ENCODE measurements at places on chromosomes 6 and 20.

- H3K27ac ChIP-seq, result no peak overlapping the region
- peaks cover 3% of the 10 kb centered on the region for H3K36me3 ChIP-seq
- H3K4me1 ChIP-seq, result no peaks in the 10 kb centered on the region
- DNase-seq, result no peak
Observed at GRCh38 chr6:147281895-147282565, 77.8 kb downstream of the STXBP5 start.

DNA sequence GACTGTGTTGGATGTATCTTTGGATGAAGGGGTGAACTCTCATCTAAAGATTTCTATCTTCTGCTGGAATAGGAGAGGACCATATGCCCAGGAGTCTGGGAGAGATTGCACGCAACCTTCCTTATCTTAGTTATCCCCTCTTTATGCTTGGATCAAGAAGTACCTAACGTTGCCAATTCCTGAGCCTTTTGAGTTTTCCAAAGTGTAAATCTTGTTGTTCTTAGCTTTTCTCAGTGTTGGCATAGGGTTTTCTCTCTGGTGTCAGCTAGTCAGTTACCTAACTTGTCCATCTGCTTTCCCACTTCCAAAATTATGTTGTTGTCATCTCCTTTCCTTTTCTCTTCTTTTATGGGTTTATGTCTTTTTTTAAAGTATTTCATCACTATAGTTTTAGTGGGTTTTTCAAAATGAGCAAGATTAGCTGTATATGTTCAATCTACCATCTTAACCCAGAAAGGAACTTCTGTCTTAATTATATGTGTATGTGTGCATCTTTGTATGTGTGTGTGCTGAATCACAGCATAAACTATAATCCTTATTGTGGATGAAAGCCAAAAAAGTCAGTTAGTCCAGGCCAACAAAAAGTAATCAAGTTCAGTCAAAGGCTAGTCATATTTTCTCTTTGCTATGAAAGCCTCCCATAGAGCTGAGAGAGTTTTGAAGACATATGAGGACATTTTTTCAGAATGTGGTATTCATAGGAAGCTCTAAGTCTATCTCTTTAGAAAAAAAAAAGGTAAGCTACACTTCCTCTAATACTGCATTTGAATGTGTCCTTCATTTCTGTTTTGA lies 72.1 kb downstream of the KHDC1L start:
- no peak for DNase-seq
- H3K4me3 ChIP-seq, result no peak overlapping the region
- H3K36me3 ChIP-seq, result no peaks in the 10 kb centered on the region
- H3K4me1 ChIP-seq, result no peaks in the 10 kb centered on the region
- no peak overlapping the region for H3K27ac ChIP-seq

GRCh38 chr6:25359891-25360290 lies 80.7 kb downstream of the CARMIL1 start:
- no peaks in the 10 kb centered on the region for H3K27me3 ChIP-seq
- H3K36me3 ChIP-seq, result no peaks in the 10 kb centered on the region
- no peak for DNase-seq

GRCh38 chr20:8062756-8063155 lies 43.2 kb upstream of the TMX4 start:
- no peaks in the 10 kb centered on the region for H3K4me1 ChIP-seq
- H3K27ac ChIP-seq, result no peak overlapping the region
- no peak for DNase-seq
- H3K27me3 ChIP-seq, result no peaks in the 10 kb centered on the region
- H3K36me3 ChIP-seq, result no peaks in the 10 kb centered on the region

DNA sequence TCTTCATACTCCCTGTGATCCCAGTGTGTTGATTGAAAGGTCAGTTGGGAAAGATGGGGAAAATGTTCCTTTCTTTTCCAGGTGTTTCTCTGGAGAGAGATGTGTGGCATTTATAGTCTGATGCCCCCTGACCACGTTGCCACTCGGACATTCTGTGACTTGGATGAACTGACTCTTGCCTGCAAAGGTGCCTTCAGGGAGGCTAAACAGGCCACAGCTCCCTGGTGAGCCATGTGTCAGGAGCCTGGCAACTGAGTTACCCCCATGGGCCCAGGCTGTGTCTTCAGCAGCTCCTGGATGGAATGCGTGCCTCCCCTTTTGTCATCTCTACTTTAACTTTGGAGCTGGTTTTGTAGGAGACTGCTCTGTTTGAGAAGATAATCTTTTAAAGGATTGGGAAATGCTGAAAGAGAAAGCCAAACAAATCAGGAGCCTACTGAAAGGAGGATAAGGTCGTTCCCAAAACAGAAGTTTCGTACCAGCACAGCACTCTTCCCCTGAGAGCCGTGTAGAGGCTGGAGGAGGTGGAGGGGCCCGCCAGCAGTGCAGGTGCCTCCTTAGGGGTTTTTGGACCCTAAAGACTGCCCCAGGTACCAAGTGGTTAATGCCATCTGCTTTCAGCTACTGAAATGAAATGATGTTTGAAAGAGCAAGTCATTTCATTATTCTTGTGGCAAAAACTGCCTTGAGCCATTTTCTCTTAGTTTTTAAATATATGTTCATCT lies 322.8 kb downstream of the ZFAND3 start:
- H3K36me3 ChIP-seq, result no peaks in the 10 kb centered on the region
- no peak for DNase-seq
- H3K27ac ChIP-seq, result no peak overlapping the region
- no peak overlapping the region for H3K4me3 ChIP-seq
- no peaks in the 10 kb centered on the region for H3K27me3 ChIP-seq

GRCh38 chr6:110270165-110270564 lies 88.0 kb downstream of the METTL24 start:
- H3K27ac ChIP-seq, result peak overlapping the region; percentile 54
- no peak overlapping the region for H3K4me3 ChIP-seq
- H3K36me3 ChIP-seq, result no peaks in the 10 kb centered on the region
- H3K27me3 ChIP-seq, result no peaks in the 10 kb centered on the region
- peaks cover 3% of the 10 kb centered on the region for H3K4me1 ChIP-seq

DNA sequence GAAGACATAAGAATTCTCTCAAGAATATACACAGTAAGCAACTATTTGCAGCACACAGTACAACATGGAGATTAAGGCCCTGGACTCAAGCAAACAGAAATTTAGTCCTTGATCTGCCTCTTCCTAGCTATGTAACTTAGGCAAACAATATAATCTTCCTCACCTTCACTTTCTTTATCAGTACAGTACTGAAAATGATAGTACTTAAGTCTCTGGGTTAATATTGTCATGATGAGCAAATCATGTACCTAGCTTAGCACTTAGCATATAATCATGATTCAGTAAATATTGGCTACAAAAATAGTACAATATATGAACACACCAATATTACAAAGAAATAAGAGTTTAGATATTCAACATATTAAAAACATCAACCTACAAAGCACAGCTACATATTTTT lies 320.5 kb downstream of the HACE1 start:
- H3K4me3 ChIP-seq, result no peak overlapping the region
- no peaks in the 10 kb centered on the region for H3K4me1 ChIP-seq
- H3K27me3 ChIP-seq, result no peaks in the 10 kb centered on the region
- DNase-seq, result no peak
- H3K27ac ChIP-seq, result no peak overlapping the region
- H3K36me3 ChIP-seq, result no peaks in the 10 kb centered on the region

DNA sequence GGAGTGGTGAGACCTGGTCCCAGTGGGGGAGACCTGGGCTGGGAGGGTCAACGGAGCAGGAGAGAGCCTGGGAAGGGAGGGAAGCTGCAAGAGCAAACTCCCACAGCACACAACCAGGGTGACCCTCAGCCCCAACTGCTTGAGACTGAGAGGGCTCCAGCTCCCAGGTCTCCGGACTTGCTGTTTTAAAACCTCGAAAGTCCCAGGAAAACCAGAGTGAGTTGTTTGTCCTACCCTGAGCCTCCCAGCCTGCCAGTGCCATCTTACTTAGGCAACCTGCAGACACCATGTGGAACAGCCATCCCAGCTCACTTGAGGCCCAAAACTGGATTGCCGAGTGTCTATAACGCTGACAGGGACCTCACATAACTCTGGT lies 4.8 kb upstream of the NTSR1 start:
- peaks cover 5% of the 10 kb centered on the region for H3K4me1 ChIP-seq
- peaks cover 14% of the 10 kb centered on the region for H3K27me3 ChIP-seq
- H3K4me3 ChIP-seq, result no peak overlapping the region
- no peak for DNase-seq
- no peak overlapping the region for H3K27ac ChIP-seq

- H3K4me1 ChIP-seq, result no peaks in the 10 kb centered on the region
- no peaks in the 10 kb centered on the region for H3K27me3 ChIP-seq
- H3K27ac ChIP-seq, result no peak overlapping the region
- no peaks in the 10 kb centered on the region for H3K36me3 ChIP-seq
- H3K4me3 ChIP-seq, result no peak overlapping the region
Observed at GRCh38 chr6:124355146-124355545, 551.5 kb downstream of the NKAIN2 start.

DNA sequence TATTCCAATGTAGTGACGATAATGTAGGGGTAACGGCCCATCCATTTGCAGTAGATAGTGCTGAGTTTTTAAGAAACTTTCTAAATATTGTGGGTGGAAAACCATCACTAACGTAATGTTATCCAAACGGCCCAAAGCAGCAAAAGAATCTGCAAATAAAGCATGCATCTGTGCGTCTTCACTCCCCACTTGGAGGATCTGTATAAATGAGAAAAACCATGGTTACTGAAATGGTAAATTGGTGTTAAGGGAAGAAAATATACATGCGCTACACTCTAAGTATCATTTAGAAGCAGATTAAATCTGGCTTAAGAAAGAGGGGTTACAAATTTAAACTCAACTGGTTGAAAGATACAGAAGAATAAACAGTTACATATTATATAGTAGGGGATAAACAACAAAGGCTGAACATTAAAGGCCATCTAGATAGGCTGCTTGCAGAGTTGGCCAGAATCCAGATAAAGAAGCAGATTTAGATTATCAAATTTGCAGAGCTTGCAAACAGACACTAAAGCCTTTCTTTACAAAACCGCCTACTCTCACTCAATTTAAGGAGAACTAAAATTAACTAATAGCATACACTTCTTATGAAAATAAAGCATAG lies 93.3 kb downstream of the SESN1 start:
- no peak overlapping the region for H3K27ac ChIP-seq
- H3K36me3 ChIP-seq, result peaks cover 2% of the 10 kb centered on the region
- H3K27me3 ChIP-seq, result no peaks in the 10 kb centered on the region
- no peak for DNase-seq
- H3K4me1 ChIP-seq, result no peaks in the 10 kb centered on the region

DNA sequence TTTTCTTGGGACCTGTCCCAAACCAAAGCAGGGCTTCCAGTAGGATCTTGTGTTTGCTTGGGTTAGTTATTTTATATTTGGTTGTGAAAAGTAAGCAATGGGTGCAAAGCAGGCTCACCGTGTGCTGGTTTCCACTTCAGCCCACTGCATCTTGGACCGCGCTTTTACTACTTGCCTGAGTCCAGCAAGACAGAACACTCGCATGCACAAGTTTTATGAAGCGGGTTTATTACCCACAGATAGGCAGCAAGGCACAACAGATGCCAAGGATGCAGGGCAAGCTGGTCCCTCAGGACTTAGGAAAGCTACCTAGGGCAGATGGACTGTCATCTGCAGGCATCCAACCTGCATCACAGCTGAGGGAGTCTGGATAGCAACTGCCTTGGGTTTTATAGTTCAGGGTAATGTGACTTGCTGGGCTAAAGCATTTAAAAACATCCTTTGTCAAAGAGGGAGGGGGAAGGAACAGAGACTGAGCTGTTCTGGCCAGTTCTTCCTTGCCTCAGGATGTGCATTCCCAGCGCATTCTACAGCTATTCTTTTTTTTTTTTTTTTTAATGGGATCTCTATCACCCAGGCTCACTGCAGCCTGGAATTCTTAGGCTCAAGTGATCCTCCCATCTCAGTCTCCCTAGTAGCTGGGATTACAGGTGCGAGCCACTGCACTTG lies 18.5 kb downstream of the CITED2 start:
- H3K36me3 ChIP-seq, result no peaks in the 10 kb centered on the region
- no peak for DNase-seq
- no peaks in the 10 kb centered on the region for H3K27me3 ChIP-seq
- H3K4me3 ChIP-seq, result no peak overlapping the region

DNA sequence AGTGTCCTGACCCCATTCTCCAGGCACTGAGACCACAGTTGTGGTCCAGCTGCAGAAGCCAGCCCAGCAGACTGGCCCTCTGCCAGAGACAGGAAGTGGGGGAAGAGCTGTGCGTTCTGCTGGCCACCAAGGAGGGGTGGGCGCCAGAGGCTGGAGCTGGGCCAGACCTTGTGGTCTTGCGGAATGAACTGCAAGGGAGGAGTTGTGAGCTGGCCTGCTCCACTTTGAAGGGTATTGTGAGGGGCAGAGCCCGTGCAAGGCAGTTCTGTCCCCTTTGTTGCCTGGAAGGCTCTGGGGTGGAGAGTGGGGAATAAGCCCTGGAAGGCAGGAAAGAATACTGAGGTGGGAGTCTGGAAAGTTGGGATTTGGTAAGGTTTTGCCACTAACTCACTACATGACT lies 3.6 kb upstream of the MDFI start:
- peaks cover 12% of the 10 kb centered on the region for H3K4me1 ChIP-seq
- no peak overlapping the region for H3K27ac ChIP-seq
- H3K27me3 ChIP-seq, result peaks cover 29% of the 10 kb centered on the region
- no peak for DNase-seq
- peaks cover 2% of the 10 kb centered on the region for H3K36me3 ChIP-seq

DNA sequence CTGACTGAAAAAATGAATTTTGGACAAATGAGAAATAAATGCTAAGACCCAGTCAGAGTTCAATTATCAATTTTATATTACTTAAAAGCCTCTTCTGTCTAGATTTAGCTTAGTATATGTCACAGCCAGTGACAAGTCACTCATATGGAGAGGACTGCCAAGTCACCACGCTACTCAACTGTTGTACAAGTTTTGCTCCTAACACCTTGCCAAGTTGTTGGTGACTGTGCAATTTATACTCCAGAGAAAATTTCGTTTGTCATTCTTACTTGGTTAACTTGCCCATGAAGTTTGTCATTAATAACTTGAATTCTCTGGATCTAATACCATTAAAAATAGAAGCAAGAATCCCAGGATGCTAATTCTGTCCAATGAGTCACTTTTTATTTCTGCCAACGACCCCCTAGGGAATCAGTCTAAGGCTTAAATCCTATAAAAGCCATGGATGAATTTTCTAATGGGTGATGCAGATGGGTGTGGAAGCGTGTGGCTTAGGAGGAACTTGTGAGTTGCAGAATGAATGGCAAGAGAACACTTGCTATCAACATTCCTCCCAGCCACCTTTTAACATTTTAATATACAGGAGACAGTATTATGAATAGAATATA lies 30.4 kb upstream of the FBXO30 start:
- H3K27ac ChIP-seq, result no peak overlapping the region
- H3K27me3 ChIP-seq, result no peaks in the 10 kb centered on the region
- peaks cover 2% of the 10 kb centered on the region for H3K4me1 ChIP-seq
- H3K36me3 ChIP-seq, result no peaks in the 10 kb centered on the region
- no peak overlapping the region for H3K4me3 ChIP-seq
- DNase-seq, result no peak

DNA sequence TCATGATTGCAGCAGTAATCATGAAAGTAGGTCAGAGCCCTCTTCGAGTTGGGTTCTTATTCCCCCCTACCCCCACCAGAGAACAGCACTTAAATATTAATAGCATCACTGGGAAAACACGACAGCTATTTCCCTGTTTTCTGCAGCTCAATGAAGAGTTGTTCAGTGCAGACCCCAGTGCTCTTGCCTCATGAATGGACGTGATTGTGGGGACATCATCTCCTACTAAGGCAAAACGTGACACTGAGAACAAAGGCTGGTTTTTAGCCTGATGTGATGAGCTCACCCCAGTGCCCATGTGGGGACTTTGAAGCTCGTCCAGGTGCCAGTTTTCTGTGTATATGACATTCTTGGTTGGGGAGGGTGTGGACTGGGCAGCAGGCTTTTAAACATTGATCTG lies 105.9 kb downstream of the SLC35F1 start:
- no peaks in the 10 kb centered on the region for H3K27me3 ChIP-seq
- H3K4me3 ChIP-seq, result no peak overlapping the region
- no peak for DNase-seq
